ENCODE measurements at places on chromosomes 3 and 15.

GRCh38 chr3:98014268-98014585, 20.9 kb downstream of the GABRR3 start:
- no peak for DNase-seq

DNA sequence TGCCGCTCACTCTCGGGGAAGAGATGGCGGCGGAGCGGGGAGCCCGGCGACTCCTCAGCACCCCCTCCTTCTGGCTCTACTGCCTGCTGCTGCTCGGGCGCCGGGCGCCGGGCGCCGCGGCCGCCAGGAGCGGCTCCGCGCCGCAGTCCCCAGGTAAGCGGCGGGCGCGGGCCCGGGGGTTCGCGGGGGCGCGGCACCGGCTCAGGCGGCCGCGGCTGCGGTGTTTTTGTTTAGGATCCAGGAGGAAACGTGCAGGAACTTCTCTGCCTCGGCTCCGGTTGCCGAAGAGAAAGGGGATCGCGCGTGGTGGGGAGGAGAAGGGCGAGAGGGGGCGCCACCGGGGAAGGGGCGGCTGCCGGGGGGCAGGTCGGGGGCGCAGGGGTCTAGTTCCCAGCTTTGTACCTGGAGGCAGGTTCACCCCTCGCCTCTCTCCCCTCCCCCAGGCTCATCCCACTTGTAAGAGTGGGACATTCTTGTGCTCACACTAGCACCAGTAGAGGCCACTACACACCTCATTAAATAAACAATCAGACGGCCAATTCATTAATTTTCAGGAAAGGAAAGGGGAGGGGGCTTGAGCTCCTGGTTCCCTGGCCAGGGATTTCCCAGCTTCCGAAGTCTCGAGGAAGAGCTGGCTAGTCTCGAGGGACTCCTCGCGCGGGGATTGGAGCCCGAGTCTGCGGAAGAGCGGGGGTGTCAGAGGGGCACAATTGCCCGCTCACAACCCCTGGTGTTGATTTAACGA, 562 bp downstream of the NEO1 start:
- DNase-seq, result peak; percentile 75

DNA sequence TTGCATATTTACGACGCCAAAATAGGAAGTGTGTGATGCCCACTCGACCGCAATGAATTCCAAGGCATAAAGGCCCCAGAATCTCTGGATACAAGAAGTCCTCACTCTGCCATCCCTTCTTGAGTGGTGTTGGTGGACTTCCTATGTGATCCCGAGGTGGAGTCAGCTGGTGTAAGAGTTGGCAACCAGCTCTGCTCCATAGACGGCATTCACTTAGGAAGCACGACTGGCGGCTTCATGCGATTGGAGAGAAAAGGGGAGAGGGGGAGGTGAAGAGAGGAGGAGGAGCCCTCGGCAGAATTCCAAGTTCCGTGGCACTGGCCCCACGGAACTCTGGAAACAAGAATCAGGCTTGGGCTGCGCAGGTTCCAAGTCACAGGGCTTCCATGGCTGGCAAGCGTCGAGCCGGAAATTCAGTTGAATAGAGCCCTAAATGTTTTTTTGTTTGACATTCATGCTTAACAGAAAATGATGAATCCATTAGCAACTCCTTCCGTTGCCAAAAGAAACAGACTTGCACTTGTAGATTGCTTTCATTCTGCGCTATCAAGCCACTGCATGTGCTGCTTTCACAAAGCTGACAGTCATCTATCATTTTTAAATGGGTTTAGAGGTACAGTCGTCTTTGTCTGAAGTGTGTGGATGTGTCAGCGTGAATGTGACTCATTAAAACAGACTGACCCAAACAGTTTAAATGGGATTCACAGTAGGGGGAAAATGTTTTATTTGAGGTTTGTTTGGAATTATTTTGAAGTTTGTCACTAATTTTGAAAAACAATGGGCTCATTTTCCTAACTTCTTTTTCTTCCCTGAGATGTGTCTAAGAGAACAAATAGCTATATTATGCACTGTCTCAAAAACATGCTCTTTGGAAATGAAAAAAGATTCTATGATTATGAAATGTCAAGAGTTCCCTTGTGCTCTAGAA, 428.3 kb upstream of the ATP11B start:
- peak; percentile 75 for DNase-seq

DNA sequence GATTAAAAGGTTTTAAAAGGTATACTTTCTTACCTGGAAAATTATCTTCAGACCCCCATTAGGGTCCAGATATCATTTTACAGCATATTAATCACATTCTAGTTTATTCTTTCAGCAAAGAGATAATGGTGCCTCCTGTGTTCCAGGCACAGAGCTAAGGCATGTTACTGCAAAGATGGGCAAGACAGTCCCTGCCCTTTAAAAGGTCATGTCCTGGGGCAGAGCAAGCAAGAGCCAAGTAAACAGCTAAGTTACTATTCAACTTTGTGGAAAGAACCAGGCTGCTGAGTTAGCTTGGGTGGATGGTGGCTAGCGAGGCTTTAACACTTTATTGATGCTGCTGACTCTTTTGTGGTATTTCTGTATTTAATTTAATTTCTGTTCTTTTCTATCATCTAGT, 75.0 kb downstream of the LRRC28 start:
- no peak for DNase-seq

DNA sequence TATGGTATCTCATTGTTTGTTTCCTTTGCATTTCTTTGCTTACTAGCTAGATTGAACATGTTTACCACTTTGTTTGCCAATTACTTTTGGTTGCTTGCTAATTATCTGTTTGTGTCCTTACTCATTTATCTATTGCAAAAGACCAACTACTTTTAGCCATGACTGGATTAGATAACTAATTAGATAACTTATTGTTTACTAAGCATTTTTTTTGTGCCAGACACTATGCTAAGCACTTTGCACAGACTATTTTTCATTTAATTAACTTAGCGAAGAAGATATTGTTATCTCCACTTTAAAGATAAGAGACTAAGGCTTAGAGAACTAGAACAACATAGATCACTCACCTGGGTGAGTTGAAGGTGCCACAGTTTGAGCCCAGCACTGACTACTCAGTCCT, 16.9 kb upstream of the ZFAND6 start:
- DNase-seq, result no peak

DNA sequence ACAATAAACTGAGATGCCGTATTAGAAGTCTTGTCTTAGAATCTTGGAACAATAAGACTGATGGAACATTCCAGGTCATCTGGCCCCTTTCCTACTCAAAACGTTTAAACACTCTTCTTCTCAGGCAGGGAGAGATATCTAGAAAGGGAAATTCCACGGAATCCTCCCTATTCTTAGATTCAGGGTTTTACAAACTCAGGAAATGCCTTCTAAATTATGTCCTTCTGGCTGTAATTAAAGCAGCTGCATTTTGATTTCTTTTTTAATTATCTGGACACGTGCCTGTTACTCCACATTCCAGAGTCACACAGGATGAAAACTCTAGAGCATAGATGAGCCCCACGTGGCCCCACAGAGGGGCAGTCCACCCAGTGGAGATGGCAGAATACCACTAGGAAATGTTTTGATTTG, 41.5 kb upstream of the MTMR10 start:
- no peak for DNase-seq

- DNase-seq, result no peak
Observed at GRCh38 chr3:75140904-75141615, 523.1 kb upstream of the FRG2C start.

DNA sequence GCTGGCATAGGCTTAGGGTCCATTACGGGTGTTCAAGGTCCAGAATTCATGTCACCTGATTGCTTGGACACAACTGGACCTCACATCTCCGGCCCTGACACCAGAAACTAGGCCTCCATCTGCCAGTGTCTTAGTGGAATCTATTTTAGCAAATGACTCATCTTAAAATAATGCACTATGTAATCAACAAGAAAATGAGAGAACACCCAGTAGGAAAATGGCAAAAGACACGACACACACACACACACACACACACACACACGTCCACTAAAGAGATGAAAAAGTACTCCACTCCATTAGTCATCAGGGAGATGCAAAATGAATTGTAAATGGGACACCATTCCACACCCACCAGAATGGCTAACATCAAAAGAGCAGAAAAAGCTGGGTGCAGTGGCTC, 11.2 kb downstream of the APBA2 start:
- DNase-seq, result no peak

GRCh38 chr3:83218383-83219200, 1457.1 kb upstream of the GBE1 start:
- DNase-seq, result no peak

GRCh38 chr3:189937302-189938127, 183.2 kb downstream of the P3H2 start:
- DNase-seq, result no peak

DNA sequence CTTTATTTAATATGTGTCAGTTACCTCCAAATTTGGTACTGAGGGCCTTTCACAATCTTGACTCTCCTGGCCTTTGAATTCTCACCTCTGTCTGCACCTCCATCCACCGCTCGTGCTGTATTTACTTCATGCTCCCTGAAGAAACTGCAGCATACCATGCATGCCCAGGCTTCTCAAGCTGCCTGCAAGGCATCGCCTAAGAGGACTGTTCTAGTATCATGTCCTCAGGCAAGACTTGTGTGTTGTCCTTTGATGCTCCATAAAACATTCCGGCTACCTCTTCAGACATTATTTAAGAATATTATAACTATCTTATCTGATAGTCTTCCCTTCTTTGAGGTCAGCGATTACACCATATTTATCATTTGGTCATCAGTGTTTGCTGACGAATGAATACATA, 682.5 kb downstream of the NR2F2 start:
- DNase-seq, result no peak

DNA sequence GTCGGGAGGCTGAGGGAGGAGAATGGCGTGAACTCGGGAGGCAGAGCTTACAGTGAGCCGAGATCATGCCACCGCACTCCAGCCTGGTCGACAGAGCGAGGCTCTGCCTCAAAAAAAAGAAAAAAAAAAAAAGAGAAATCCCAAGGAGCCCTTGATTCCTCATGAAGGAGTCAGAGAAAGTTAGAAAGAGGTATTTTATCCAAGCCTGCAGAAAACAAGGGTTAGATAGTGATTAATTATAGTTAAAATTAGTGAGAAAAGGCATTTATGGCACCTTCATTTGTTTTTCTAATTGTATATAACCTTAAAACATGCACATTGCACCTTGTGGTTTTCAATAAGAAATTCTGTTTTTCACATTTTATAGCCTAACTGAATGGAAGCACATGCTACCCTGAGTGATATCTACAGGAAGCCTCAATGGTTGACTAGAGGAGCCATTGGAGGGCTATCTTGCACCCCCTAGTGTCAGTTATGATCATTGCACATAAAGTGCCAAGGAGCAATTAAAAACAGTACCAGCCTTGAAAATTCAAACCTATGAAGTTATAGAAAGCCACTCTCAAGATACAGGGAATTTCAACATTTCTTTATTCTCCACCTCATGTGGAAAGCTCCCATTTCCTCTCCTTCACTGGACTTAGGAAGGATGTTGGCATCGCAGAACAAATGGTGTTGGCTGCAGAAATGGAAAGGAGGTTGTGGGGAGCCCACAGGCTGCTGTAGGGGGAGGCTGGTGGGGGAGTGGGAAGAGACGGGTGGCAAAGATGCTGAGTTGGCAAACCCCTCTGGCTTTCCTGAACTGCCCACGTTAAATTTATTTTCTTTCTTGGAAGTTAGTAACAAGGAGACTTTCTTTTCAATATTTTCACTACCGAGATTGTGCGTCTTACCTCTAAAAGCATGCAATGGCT, 48.5 kb downstream of the ITGA11 start:
- DNase-seq, result no peak

DNA sequence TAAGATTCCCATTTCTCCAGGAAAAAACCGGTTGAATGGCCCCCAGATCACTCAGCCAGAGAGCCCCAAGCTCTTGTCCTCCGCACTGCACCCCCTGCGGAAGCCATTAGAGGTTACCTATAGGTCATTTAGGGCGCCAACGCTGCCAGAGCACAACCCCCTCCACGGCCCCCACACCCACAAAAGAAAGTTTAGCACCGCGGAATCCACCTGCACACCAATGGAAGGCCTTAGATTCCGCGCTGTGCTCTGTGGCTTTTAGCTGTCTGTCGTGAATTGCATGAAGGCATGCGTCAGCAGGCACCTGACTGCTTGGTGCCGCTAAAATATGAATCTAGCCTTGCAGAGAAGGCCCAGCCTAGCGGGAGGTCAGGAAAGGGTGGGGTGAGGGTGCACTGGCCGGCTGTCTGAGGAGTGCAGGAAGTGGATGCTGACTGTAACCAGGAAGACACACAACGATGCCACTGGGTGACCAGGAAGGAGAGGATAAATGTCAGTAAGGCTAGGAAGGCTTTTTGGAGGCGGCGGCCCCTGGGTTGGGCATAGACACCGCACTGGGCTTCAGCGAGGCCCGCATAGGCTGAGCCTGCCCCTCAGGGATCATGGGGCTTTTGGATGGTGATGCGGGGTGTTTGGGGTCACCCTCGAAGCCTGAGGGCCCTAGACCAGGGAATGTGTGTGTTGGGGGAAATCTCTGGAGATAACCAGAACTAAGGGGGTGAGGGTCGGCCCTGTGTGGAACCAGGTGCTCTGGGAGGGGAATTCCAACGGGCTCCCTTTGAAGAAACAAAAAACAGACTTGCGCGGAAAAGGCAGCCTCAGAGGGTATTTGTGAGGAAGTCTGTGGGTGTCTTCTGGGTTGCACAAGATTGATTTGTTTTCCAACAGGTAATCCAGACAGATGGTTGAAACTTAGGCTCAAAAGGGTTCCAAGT, 976 bp upstream of the NUP210 start:
- no peak for DNase-seq

- no peak for DNase-seq
Observed at GRCh38 chr3:74611206-74611605, 3.3 kb downstream of the CNTN3 start.

DNA sequence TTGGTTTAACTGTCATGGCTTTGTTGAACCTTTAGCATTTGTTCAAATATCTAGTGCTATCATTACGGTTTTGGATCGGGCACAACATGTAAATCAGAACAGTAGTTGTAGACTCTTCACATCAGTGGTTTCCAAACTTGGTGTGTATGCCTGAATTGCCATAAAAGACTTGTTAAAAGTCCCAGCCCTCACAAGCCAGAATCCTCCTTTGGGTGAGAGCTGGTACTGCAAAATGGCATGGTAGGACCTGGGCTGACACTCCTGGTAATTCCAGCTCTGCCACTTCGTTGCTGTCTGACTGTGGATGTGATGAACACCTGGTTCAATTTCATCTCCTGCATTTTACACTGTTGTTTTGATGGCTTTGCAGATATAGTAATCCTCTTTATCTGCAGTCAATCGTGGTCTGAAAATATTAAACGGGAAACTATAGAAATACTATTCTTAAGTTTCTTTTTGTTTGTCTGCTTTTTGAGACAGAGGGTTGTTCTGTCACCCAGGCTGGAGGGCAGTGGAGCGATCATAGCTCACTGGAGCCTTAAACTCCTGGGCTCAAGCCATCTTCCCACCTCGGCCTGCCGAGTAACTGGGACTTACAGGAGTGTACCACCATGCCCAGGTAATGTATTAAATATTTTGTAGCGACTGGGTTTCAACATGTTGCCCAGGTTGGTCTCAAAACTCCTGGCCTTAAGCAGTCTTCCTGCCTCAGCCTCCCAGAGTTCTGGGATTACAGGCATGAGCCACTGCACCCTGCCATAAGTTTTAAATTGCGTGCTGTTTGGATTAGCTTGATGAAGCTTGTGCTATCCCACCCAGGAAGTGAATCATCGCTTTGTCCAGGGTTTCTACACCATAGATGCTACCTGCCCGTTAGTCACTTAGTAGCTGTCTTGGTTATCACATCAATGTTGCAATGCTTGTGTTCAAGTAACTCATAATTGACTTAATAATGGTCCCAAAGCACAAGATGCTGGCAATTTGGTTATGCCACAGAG, 61.6 kb downstream of the RAB7A start:
- no peak for DNase-seq

GRCh38 chr15:40392986-40393948, 10.7 kb downstream of the KNSTRN start:
- DNase-seq, result no peak

GRCh38 chr3:15637131-15637951, 35.8 kb downstream of the BTD start:
- no peak for DNase-seq

Measured in sciatic nerve (tissue), 2 donors.